ENCODE measurements at places on chromosomes 4 and X.

DNA sequence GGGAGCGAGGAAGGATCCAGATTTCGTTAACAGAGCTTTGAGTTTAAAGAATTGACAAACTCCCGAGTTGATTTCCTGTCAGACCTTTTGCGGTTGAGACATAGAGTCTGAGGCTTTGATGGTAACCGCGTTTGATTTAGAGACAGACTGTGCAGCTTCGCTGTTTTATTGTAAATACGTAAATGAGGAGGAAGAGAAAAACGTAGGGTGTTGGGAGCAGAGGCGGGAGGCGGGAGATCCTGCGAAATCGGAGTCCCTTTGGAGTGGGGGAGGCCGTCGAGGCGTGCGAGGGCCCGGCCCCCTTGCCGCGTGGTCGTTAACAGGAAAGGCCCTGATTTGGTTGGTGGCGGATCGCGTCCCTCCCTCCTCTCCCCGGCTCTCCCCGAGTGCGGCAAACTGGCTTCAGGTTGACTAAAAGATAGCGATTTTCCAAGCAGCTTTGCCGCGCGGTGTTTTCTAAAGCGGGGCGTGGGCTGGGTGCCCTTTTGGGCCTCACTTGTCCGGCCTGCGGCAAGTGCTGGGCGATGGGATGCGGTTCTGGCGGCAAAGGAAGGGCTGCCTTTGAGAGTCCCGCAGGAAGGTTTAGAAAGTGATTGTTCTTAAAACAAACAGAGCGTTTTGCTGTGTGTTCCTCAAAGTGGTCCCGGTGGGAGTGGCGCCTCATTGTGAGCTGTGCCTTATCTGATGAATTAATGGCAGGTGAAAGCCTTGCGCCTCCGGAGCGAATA lies 857 bp downstream of the SCML1 start:
- no peak for DNase-seq

GRCh38 chrX:102712981-102713625 lies 855 bp downstream of the GPRASP2 start:
- peak; percentile 10 for DNase-seq

GRCh38 chr4:1211891-1212545 lies 36.9 kb downstream of the CTBP1 start:
- DNase-seq = no peak

- no peak for DNase-seq
Measured at GRCh38 chr4:102139132-102139573, 206.1 kb downstream of the SLC39A8 start.

DNA sequence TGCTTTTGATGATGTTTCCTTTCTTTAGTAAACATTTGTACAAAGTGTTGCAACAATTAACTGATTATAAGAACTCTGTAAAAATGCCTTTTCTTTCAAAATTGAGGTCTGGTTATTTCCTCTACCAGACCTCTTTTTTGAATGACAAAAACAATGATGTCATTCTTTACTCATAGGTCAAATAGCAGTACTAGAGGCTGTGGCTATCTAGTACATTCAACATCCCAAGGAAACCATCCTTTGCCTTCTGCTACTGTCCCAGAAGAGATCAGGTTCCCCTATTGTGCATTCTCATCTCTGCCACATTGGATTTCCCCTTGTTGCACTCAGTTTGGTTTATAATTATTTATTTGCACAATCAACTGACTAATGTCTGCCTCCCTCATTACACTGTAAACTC lies 19.1 kb upstream of the MAD2L1 start:
- DNase-seq = no peak

All from brain pericyte (primary cell).